ENCODE measurements at places on chromosomes 11 and 22.

- no peak for DNase-seq
These were observed 423 bp upstream of the RTN3 start for GRCh38 chr11:63680834-63681320.

DNA sequence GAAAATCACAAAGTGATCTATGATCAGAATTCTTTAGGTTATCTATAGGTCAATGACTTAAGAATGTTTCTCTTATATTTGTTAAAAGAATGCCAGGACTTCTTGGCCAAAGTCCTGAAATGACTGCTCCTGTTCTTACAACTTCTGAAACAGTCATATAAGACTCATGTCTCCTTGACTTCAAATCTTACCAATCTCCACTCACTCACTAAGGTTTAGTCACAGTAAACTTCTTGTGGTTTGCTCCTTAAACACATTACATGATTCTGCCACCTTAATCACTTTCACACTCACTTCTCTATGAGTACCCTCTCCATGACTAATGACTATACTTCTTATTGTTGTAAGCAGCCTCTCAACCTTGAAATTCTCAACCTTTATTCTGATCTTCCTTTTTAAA is 648.7 kb upstream of the CCDC179 start:
- DNase-seq = no peak

GRCh38 chr11:65559535-65559934 is 1.4 kb upstream of the LTBP3 start:
- no peak for DNase-seq

- DNase-seq = no peak
These were observed 61.4 kb downstream of the SLC1A2 start for GRCh38 chr11:35357923-35358322.

DNA sequence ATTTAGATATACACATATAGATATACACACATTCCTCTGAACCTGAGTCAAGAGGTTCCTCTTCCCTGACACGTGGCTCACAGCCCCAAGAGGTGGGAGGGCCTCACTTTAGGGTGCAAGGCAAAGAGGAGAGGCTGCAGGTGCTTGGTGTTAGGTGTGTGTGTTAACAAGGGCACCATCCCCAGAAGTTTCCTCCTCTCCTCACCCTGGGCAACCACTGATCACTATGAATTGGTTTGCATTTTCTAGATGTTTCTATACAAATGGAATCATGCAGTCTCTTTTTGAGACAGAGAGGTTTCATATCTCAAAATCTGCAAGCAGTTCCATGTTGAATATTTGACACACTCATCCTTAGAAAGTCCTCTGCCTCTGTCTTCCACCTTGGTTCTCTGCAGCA is 120.9 kb upstream of the NECTIN1 start:
- DNase-seq = no peak

GRCh38 chr11:126416542-126417090 is 61.1 kb downstream of the ST3GAL4 start:
- peak; percentile 82 for DNase-seq

DNA sequence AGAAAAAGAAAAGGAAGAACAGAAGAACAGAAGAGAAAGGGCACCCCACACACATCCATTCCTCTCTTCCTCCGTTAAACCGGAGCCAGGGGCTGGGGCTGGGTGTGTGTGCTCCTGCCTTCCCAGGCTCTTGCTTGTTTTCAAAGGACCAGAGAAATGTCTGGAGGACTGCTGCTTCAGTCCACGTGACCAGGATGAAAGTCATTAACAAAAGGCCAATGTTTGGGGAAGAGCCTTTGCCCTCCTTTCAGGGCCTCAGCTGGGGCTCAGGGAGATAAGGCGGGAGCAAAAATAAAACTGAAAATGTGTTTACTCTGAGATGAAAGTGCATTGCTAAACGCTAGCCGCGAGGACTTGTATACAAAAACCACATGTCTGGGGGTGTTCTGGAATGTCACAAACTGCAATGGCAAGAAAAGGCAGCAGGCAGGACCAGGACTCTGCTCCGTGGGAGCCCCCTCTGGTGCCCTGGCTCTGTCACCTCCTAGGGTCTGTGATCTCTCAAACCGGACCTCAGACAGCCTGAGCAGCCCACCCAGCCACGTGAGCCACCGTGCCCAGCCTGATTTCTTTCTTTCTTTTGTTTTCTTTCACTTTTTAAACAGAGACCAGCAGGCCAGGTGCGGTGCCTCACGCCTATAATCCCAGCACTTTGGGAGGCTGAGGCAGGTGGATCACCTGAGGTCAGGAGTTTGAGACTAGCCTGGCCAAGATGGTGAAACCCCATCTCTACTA is 31.6 kb upstream of the MYH9 start:
- no peak for DNase-seq

- no peak for DNase-seq
These were observed 20.8 kb upstream of the TH start for GRCh38 chr11:2192435-2192834.

DNA sequence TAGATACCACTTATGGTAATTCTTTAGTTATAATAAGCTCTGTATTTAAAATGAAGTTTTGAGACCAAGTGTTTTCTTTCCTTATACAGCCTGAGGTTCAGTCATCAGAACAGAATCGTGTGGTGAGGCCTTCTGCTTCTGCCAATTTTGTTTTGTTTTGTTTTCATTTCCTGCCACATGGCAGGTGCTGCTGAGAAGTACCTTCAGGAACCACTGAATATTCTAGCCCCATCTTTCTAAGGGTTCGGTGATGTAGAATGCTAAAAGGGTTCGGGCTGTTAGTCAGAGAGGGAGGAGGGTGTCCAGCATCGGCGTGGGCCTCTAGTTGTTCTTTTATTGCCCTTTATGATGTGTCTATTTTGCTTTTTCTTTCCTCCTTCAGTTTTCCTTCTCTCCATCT is 25.8 kb downstream of the TNRC6B start:
- no peak for DNase-seq

- DNase-seq = no peak
These were observed 176.4 kb downstream of the FAM181B start for GRCh38 chr11:82557274-82557673.

GRCh38 chr22:21030621-21031544 is 1.5 kb downstream of the SLC7A4 start:
- no peak for DNase-seq

GRCh38 chr11:76653674-76654284 is 16.8 kb downstream of the LRRC32 start:
- no peak for DNase-seq

- no peak for DNase-seq
These were observed 104.2 kb downstream of the MICAL3 start for GRCh38 chr22:17920145-17920605.

DNA sequence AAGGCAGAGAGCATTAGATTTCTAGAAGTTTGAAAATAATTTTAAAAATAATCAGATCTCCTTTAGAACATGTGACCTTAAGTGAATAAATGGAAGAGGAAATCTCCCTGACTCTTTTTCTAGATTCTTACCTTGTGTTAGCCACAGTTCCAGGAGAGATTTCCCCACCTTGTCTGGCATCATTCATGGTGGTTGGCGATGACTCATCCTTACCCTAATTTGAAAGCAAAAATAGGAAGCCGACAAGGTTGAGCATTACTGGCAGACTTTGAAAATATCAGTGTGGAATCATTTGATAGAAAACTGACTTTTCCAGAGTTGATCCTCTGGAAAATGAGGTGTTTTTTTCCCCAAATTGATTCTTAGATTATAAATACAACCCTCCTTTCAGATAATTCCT is 48.1 kb downstream of the CNTN5 start:
- no peak for DNase-seq

- no peak for DNase-seq
These were observed 3.1 kb downstream of the HDHD5 start for GRCh38 chr22:17155941-17156340.

DNA sequence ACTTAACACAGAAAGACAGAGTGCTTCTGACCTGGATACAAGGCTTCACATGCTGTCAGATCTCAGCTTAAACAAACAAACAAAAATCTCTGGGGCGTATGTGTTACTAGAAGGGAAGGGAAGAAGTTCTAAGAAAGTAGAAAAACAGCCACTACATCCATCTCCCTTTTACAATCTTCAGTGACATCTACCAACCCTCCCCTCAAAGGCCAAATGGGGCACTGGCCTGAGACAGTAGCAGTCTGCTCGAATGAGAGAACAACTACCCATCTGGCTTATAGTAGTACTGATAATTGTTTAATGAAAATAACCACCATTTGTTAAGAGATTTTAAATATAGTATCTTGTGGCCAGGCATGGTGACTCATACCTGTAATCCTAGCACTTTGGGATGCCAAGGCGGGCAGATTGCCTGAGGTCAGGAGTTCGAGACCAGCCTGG is 29.4 kb downstream of the CCDC83 start:
- no peak for DNase-seq

DNA sequence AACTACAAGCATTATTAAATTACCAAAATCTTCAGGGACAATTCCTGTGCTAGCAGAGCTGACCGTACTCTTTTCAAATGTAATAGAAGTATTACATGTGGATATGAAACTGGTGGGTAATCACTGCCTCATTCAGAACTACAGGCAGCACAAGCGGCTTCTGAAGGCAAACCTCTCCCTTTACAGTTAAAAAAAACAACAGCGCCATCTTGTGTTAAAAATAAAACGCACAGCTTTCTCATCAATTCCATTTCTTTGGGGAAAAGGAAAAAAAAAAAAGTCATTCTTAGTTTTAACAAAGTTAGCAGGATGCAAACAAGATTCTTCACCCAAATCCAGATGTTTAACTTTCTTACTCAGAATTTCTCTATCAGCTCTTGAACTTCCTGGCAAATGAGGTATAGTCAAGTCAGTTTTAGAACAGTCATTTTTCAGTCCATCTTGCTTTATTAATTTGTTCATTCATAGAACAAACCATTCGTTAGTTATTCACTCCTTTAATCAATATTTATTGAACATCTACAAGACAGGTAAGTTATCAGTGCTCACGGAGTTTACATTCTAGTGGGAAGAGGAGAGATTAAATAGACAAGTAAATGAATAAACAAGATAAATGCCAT is 331.8 kb upstream of the MPPED2 start:
- DNase-seq = no peak

DNA sequence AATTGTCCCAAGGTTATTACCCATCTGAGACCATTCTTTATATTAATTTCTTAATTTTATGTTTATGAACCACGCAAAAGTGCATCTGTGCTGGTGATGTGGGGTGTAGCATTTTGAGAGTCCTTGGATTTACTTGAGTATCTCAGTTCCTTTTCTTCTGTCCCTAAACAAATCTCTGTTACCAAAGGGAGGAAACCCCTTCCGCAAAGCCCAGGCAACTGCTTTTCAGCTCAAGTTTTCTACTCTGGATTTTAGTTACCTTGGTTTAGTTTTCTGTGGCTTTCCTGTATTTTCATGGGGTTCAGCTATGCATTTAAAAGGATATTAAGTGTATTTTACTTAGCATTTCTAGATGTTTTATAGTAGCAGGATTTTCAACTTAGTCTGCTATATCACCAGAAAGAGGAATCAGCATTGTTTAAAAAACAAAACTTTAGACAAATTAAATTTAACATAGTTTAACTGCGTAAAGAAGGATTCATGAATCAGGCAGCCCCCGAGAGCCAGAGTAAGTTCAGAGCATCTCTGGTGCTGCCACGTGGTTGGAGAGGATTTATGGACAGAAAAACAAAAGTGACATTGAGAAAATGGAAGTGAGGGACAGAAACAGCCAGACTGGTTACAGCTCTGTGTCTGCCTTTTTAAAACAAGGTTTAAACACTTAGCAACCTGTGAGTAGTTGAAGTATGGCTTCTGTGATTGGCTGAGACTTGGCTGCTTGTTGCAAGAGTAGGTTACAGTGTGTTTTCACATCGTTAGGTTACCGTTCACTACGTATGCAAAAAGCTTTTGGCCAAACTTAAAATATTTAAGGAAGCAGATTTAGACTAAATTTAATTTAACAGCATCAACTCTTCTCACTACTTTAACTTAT is 9.6 kb downstream of the ADM start:
- no peak for DNase-seq

DNA sequence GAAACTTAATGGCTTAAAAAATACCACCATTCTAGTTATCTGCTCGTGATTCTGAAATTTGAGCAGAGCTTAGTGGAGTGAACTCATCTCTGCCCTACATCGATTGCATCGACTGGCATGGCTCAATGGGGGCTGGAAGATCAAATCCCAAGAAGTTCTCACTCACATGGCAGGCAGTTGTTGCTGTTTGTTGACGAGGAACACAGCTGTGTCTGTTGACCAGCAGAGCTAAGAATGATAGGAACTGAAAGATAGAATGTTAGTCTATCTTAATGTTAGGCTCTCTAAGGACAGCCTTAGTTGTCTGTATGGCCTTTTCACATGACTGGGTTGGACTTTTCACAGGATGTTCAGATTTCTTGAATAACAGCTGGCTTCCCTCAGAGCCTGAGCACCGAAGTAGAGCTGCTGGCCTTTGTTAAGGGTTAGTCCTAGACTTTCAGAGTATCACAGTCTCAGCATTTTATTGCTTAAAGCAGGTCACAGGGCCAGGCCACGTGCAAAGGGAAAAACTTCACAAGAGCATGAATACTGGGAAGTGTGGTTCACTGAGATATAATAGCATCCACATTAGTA is 31.6 kb upstream of the IZUMO1R start:
- DNase-seq = no peak

GRCh38 chr11:11290354-11290753 is 62.7 kb downstream of the CSNK2A3 start:
- DNase-seq = no peak

DNA sequence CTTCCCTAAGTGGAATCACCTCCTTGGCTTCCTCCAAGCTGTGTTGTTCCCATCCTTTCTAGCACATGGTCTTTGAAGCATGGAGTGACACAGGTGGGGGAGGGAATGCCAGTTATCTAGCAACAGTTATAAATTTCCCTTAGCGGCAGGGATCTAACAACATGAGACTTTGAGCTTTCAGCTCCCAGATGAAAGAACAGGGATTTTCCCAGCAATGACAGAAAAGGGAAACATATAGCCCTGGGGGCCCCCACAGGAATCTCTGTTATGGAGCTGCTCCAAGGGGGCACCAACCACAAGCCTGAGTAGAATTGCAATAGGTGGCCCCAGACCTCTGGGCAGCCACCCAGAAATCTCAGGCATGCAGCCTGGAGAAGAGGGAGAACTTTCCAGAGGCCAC is 163.0 kb downstream of the GRIK4 start:
- no peak for DNase-seq

- DNase-seq = no peak
These were observed 69.4 kb upstream of the HORMAD2 start for GRCh38 chr22:30010789-30011405.

- no peak for DNase-seq
These were observed 10.0 kb downstream of the MS4A2 start for GRCh38 chr11:60098508-60098907.

- no peak for DNase-seq
These were observed 95.0 kb downstream of the PDE2A start for GRCh38 chr11:72578991-72579815.

GRCh38 chr11:798093-798713 is at the start of gene SLC25A22:
SLC25A22 (minus strand) TSS chr11:798281; CDS start chr11:795006, 3,275 bp downstream.
- peak; percentile 75 for DNase-seq

- no peak for DNase-seq
These were observed 11.6 kb downstream of the PISD start for GRCh38 chr22:31650391-31650790.

GRCh38 chr11:104895634-104896033 is 2.6 kb downstream of the CASP12 start:
- DNase-seq = no peak

All from substantia nigra (tissue), 51 donors.